Breast epithelium (tissue), 4 donors: ENCODE measurements at places on chromosomes 1 and 21.

DNA sequence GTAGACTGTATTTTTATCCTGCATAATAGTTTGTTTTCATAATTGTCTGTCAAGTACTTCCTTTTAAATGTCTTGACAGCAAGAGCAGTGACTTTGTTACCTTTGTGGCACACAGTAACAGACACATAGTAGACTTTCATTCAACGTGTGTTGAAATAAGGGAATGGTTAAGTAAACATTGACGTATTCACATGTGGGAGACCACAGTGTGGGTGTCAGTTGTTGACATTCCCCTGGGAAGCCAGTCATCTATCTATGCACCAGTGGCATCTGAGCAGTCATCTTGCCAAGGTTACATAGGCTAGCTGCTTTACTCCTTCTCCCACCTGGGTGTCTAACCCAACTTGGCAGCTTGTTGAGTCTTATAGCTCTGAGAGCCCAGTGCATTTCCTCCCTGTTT, 1.4 kb upstream of the NUP133 start:
- no peaks in the 10 kb centered on the region for H3K36me3 ChIP-seq
- H3K27me3 ChIP-seq, result no peaks in the 10 kb centered on the region
- no peak for DNase-seq
- no peak overlapping the region for H3K4me3 ChIP-seq
- peak overlapping the region; percentile 99 for H3K27ac ChIP-seq

DNA sequence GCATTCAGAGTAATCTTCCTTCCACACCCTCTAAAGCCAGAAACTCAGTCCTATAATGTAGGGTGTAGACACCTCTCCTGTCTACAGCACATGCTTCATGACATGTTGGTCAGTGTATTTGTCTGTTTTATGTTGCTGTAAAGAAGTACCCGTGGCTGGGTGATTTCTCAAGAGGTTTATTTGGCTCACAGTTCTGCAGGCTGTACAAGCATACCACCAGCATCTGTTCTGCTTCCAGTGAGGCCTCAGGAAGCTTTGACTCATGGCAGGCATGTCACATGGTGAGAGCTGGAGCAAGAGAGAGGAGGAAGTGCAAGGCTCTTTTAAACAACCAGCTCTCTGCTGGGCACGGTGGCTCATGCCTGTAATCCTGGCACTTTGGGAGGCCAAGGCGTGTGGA, 12.1 kb downstream of the PLOD1 start:
- no peak overlapping the region for H3K4me3 ChIP-seq
- H3K27ac ChIP-seq, result no peak overlapping the region
- DNase-seq, result no peak
- no peaks in the 10 kb centered on the region for H3K36me3 ChIP-seq
- no peaks in the 10 kb centered on the region for H3K4me1 ChIP-seq

GRCh38 chr1:3842912-3843311, 14.1 kb downstream of the CEP104 start:
- DNase-seq, result no peak
- peaks cover 11% of the 10 kb centered on the region for H3K36me3 ChIP-seq

DNA sequence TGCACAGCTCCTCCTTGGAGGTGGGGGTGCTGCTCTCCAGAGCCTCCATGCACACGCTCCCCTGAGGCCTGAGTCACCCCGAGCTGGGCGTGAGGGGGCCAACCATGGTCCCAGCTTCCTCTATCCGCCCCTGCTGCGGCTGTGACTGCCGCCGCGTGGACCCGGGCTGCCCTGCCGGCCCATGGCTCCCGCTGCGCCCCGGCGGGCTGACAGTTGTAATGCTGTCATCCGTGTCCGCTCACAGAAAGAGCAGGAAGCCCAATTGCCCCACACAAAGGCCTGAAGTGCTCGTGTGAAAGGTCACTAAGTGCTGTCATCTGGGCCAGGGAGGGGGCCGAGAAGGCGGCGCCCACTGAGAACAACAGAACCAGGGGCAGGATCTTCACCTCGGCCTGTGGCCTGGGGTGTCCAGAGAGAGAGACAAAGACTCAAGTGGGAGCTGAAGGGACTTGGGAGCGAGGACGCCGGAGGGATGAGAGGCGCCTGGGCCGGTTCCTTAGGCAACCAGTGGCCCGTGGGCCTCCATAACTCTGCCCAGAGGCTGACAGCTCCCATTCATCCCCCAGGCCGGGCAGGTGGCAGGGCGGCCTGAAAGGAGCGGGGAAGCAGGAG, 31.5 kb downstream of the OLIG1 start:
- H3K4me3 ChIP-seq, result no peak overlapping the region
- no peaks in the 10 kb centered on the region for H3K4me1 ChIP-seq
- H3K27ac ChIP-seq, result no peak overlapping the region

DNA sequence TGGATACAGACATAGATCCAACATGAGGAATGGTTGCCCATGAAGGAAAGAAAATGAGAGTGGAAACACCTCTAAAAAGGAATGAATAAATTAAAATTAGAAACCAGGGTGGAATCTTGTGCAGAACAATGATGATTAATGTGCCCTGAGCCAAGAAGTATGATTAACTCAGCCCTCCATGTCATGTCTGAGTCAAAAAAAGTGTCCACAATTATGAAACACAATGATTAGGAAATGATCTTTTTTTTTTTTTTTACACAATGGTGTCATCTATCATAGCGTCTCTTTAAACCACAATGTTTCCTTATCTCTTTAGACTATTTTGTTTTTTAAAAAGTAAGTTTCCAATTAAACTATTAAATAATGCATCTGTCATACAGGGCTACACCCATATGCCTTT, 78.9 kb upstream of the RAB4A start:
- H3K27me3 ChIP-seq, result no peaks in the 10 kb centered on the region
- H3K36me3 ChIP-seq, result no peaks in the 10 kb centered on the region
- DNase-seq, result no peak
- no peaks in the 10 kb centered on the region for H3K4me1 ChIP-seq
